ENCODE measurements at places on chromosomes 4 and X. TPM values are rescaled to one million over a fixed set of nuclear protein-coding genes. Genes with fewer than 3 reads are reported as not detected.
A peak's percentile ranks its signal among the peaks of the same experiment; 100 is the strongest.

The CLGN gene
- polyA plus RNA-seq = not detected

GRCh38 chrX:103565752-103566151 is 19.6 kb upstream of the TCEAL4 start:
- no peak overlapping the region for H3K4me3 ChIP-seq
- no peak overlapping the region for H3K27ac ChIP-seq
- DNase-seq = peak; percentile 33

GRCh38 chr4:74375824-74376426 is 11.0 kb downstream of the EREG start:
- H3K27ac ChIP-seq = peak overlapping the region; percentile 77
- no peak for DNase-seq
- peaks cover 2% of the 10 kb centered on the region for H3K36me3 ChIP-seq
- no peaks in the 10 kb centered on the region for H3K27me3 ChIP-seq
- H3K4me1 ChIP-seq = peaks cover 54% of the 10 kb centered on the region

The AMBN gene
- not detected for polyA plus RNA-seq

The ZCCHC18 gene
- polyA plus RNA-seq = not detected

The NPY2R gene
- polyA plus RNA-seq = not detected

DNA sequence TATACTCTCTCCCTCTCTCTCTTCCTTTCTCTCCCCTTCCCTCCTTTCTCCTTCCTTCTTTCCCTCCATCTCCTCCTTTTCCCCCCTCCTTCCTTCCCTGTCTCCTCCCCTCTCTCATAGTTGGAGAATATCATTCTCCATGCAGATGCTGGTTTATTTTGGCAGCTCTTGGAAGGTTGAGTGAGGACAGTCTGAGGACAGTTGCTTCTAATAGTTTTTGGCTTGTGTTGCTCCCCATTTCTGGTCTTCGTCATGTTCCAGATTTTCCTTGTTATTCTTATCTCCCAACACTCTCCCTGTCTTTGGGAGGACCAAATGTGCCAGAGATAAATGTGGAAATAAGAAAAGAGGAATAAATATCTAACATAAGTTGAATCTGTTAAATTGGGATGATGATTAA is 263.0 kb downstream of the FRMPD4 start:
- H3K27me3 ChIP-seq = no peaks in the 10 kb centered on the region
- DNase-seq = no peak
- no peaks in the 10 kb centered on the region for H3K4me1 ChIP-seq
- H3K27ac ChIP-seq = no peak overlapping the region
- H3K4me3 ChIP-seq = no peak overlapping the region
- no peaks in the 10 kb centered on the region for H3K36me3 ChIP-seq

DNA sequence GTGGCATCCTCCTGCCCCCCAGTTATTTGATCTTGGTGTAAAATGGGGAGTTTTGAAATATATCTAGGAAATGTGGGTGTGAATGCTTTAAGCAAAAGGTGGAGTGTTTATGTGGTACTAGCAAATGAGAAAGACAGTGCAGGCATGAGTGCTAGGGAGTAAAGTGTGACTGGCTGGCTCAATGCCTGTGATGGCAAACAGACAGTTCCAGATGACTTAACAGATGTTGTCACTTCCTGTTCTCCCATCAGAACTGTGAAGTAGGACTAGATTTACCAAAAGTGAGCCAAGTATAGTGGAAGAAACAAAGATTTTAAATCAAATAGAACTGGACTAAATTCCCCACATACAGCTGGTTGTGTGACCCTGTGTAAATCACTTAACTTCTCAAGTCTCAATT is 8.4 kb upstream of the AMOT start:
- H3K27ac ChIP-seq = no peak overlapping the region
- H3K27me3 ChIP-seq = no peaks in the 10 kb centered on the region
- no peaks in the 10 kb centered on the region for H3K4me1 ChIP-seq
- H3K36me3 ChIP-seq = no peaks in the 10 kb centered on the region
- H3K4me3 ChIP-seq = no peak overlapping the region

GRCh38 chrX:136030303-136031191 is 45.3 kb downstream of the SLC9A6 start:
- no peaks in the 10 kb centered on the region for H3K27me3 ChIP-seq
- no peak overlapping the region for H3K4me3 ChIP-seq
- H3K27ac ChIP-seq = no peak overlapping the region
- no peaks in the 10 kb centered on the region for H3K4me1 ChIP-seq
- peaks cover 5% of the 10 kb centered on the region for H3K36me3 ChIP-seq

DNA sequence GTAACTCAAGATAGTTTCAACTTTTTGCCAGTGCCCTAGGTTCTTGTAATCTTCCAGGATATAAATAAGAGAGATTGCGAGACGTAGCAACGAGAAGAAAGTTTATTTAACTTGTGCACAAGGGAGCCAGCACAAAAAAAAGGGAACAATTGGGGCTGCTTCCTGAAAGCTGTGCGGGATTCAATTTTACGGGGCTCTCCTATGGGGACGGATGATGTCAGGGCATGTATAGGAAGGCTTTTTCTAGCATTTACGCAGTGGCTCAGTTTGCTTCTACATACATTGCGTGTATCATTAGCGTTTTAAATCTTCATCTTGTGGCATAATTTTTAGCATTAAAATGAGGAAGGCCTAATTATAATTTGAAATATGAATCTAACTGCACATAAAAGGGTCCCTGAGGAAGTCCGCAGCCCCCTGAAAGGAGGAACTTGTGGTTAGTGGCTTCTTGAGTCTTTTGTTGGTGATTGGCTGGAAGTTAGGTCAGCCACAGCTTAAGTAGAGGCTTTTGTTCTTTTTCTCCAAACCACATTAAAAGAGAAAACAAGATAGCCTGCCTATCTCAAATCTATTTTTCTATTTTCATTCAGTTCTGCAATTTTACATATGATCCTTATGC is 668.2 kb upstream of the NDST4 start:
- no peaks in the 10 kb centered on the region for H3K4me1 ChIP-seq
- DNase-seq = no peak
- no peaks in the 10 kb centered on the region for H3K36me3 ChIP-seq
- no peak overlapping the region for H3K27ac ChIP-seq
- H3K27me3 ChIP-seq = no peaks in the 10 kb centered on the region

DNA sequence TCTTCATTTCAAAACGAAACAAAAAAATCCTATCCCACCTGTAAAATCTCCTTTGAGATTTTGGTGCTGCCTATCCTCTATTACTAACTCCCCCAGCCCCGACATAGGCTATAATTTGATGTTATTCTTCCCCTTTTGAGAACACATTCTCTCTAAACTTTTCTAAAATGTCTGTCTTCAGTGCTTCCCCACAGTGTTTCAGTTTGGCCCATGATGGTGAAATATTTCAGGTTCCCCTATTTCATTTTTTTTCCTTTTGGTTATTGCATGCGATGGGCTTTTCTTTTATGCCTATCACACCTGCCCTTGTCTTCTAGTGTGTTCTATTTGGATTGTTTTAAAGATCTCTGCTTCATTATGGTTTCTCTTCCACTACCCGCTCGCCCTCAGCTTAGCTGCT is 14.7 kb downstream of the BCORL1 start:
- H3K27ac ChIP-seq = no peak overlapping the region
- no peaks in the 10 kb centered on the region for H3K36me3 ChIP-seq
- H3K27me3 ChIP-seq = no peaks in the 10 kb centered on the region
- DNase-seq = no peak
- no peak overlapping the region for H3K4me3 ChIP-seq

DNA sequence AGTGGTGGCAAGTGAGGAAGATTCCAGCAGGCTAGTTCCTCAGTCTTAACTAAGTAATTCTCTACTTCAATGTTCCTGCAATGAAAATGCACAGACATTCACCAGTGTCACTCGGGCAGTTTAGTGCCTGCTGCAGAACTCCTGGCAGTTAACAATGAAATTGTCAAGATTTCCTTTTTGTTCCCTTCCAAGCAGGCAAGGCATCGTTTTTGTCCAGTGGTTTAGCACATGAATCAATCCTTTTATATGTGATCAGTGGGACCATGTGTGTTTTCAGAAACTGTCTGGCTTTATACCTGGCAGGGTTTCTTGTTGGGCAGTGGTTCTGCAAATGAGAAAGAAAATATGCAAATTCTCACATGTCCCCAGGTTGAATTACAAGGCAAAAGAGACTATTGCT is 122.2 kb downstream of the GBA3 start:
- H3K36me3 ChIP-seq = no peaks in the 10 kb centered on the region
- DNase-seq = no peak
- H3K27me3 ChIP-seq = no peaks in the 10 kb centered on the region
- no peak overlapping the region for H3K4me3 ChIP-seq
- H3K27ac ChIP-seq = no peak overlapping the region

DNA sequence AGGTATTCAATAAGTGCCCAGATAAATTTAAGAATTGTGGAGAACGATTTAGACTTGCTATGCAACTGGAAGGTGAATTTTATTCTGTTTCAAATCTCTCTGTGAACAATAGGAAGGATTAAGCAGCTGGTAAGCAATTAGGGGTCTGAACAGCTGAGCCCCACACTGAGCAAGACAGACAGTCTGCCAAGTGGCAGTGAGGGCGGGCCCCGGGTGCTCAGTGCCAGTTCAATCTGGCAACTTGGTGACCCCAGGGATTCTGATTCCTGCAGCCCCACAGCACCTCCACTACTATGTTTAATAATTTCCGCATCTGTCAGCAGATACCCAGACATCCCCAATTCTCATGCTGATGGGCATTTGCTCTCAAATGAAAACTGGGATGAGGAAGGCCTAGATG is 317.3 kb downstream of the PPP1R2C start:
- H3K36me3 ChIP-seq = no peaks in the 10 kb centered on the region
- no peaks in the 10 kb centered on the region for H3K4me1 ChIP-seq
- H3K27me3 ChIP-seq = no peaks in the 10 kb centered on the region
- no peak overlapping the region for H3K27ac ChIP-seq
- H3K4me3 ChIP-seq = no peak overlapping the region

- H3K27ac ChIP-seq = no peak within 1 kb of the TSS
- H3K4me1 ChIP-seq = no peaks in the 10 kb centered on the region
- H3K4me3 ChIP-seq = no peak within 1 kb of the TSS
- no peaks in the 10 kb centered on the region for H3K27me3 ChIP-seq
Observed at GRCh38 chrX:54994099-54994498, at the start of gene PFKFB1. Gene PFKFB1 (minus strand): TSS chrX:54994188. CDS start chrX:54994007, 181 bp downstream.

- H3K27ac ChIP-seq = no peak overlapping the region
- no peaks in the 10 kb centered on the region for H3K27me3 ChIP-seq
- H3K4me3 ChIP-seq = no peak overlapping the region
- H3K36me3 ChIP-seq = no peaks in the 10 kb centered on the region
Observed at GRCh38 chr4:32112891-32113290, 1392.7 kb downstream of the PCDH7 start.

DNA sequence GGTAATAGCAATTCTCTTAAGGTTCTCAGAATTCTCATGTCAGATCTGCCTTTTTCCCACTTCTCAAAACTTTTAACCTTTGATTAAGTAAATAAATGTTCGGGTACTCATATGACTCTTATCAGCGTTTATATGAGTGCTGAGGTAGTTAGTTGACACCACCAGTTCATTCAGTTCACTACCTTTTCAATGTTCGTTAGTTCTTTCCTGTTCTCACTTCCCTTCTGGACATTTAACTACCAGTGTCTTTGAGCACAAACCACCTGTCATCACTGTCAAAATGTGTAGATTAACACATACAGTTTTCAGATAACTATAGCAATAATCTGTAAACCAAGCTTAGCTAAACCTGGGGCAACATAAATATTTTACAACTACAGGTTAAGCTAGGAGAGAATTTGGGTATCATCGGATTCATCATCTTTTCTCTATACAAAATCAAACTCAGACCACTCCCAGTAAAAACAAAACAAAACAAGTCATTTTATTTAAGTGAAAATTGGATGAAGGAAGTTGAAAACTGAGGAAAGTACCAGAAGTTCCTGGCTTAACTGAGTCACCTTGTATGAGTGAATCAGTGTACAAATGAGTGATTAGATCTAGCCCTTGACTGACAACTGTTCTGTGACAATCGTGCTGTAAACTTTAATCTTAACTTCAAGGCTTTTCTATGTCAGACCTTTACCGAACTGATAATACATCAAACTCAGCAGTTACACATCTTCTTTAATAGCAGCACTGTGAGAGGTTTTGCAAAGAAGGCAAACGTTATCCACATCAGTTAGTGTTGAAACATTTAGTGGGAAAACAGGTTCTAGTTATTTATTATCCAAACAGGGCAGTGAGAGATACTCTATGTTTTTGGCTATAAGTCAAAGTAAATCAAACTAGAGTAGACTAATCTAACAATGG is 41.9 kb downstream of the ARHGEF38 start:
- H3K4me3 ChIP-seq = no peak overlapping the region
- peaks cover 4% of the 10 kb centered on the region for H3K4me1 ChIP-seq
- H3K27me3 ChIP-seq = no peaks in the 10 kb centered on the region
- no peak overlapping the region for H3K27ac ChIP-seq
- no peaks in the 10 kb centered on the region for H3K36me3 ChIP-seq

- H3K27ac ChIP-seq = no peak overlapping the region
- no peaks in the 10 kb centered on the region for H3K4me1 ChIP-seq
- H3K27me3 ChIP-seq = no peaks in the 10 kb centered on the region
- peak; percentile 1 for DNase-seq
- H3K4me3 ChIP-seq = no peak overlapping the region
Observed at GRCh38 chr4:175536852-175537453, 275.1 kb downstream of the GPM6A start.

The NAA10 gene
- 103 TPM for polyA plus RNA-seq

- no peaks in the 10 kb centered on the region for H3K27me3 ChIP-seq
- H3K27ac ChIP-seq = no peak overlapping the region
- DNase-seq = no peak
- no peaks in the 10 kb centered on the region for H3K4me1 ChIP-seq
Observed at GRCh38 chr4:11214281-11214680, 214.4 kb downstream of the HS3ST1 start.

The AFM gene
- polyA plus RNA-seq = 0.03 TPM

GRCh38 chr4:41334182-41334581 is 77.5 kb downstream of the UCHL1 start:
- DNase-seq = no peak
- no peaks in the 10 kb centered on the region for H3K4me1 ChIP-seq
- H3K27me3 ChIP-seq = no peaks in the 10 kb centered on the region
- H3K36me3 ChIP-seq = no peaks in the 10 kb centered on the region
- H3K4me3 ChIP-seq = no peak overlapping the region
- no peak overlapping the region for H3K27ac ChIP-seq

DNA sequence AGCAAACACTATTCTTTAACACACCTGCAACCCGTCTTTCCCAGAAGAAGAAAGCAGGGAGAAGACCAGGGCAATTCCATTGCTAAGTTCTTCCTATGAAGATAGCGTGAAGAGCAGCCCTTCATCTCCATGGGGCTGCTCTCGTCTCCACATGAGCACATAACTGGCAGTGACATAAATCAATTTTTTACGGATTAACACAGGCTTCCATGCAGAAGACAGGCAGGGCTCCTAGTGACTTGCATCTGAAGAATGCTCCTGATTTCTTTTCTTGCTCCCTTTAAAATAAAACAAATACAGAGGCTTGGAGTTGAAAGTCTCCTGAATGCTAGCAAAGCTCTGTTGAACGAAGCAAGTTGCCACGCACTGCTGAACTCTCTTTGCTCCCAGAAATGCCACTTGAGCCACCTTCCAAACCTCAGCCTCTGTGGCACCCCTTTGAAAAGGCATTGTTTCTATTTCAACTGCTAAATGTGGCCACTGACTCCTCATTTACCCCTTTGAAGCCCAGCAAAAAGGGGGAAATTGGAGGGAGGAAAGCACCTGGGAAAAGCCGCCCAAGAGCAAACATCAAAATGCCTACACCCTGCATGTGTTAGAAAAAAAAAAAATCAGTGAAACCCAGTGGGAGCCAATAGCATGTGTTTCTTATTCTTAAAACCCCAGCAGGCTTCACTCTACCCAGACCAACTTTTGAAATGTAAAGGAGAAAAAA is 383.7 kb downstream of the IDS start:
- no peaks in the 10 kb centered on the region for H3K4me1 ChIP-seq
- no peaks in the 10 kb centered on the region for H3K36me3 ChIP-seq
- no peak overlapping the region for H3K27ac ChIP-seq
- H3K27me3 ChIP-seq = no peaks in the 10 kb centered on the region
- no peak for DNase-seq
- no peak overlapping the region for H3K4me3 ChIP-seq
